Activated T-helper 1 cell treated with anti-CD3 and anti-CD28 coated beads, Interleukin-2, amount 50 U/mL, for 16 hours (primary cell): ENCODE measurements at places on chromosomes 12 and 14.

- no peak for DNase-seq
Measured at GRCh38 chr12:64780531-64781279, 21.5 kb upstream of the GNS start.

DNA sequence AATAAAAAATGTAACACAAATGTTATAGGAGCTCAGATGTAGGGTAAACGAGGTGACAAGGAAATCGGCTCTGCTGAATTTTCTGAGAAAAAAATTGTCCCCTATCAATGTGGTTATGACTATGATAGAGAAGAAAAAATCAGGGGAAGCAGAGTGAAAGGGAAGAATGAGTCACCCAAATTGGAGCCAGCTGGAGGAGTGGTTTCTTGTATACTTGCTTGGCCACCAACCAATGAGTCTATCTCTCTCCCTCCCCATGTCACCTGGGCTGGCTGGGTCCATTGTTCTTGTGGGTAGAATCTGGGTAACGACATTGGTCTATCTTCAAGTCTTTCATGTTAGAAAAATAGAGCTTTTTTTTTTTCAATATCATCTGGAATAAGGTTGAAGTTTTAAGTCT, 196.6 kb upstream of the FLRT2 start:
- no peak for DNase-seq

DNA sequence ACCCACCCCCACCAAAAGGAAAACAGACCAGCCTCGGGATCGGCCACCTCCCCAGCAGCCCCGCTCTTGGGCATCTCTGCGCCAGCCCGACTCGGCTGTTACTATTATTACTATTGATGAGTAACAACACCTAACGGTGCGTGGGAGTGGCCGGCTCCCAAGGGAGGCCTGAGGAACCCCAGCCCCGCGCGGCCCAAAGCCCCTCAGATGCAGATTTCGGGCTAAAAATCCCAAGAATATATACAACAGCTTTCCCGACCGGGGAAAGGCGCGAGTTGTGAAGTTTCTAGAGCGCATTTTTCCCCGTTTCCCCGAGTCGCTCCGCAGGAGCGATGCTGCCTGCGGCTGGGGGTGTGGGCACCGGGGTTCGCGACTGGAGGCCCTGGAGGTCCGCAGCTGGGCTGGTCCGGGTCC, 565 bp downstream of the NT5DC3 start:
- DNase-seq = no peak

- no peak for DNase-seq
Measured at GRCh38 chr12:49901026-49901425, 2.7 kb downstream of the FAIM2 start.

DNA sequence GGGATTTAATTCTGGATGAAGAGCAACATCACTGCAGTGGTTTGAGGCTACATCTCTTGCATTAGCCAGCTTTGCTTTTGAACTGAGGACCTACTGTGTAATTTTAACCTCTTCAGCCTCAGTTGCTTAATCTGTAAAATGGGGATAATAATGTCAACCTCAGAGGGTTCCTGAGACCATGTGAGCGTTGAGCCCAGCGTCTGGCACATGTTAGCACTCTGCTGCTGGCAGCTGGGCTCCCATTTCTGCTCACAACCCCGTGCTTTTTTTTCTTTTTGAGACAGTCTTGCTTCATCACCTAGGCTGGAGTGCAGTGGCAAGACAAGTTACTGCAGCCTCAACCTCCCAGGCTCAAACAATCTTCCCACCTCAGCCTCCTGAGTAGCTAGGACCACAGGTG, 31.6 kb downstream of the TESC start:
- no peak for DNase-seq

GRCh38 chr14:99252940-99253868, 18.8 kb downstream of the BCL11B start:
- no peak for DNase-seq

DNA sequence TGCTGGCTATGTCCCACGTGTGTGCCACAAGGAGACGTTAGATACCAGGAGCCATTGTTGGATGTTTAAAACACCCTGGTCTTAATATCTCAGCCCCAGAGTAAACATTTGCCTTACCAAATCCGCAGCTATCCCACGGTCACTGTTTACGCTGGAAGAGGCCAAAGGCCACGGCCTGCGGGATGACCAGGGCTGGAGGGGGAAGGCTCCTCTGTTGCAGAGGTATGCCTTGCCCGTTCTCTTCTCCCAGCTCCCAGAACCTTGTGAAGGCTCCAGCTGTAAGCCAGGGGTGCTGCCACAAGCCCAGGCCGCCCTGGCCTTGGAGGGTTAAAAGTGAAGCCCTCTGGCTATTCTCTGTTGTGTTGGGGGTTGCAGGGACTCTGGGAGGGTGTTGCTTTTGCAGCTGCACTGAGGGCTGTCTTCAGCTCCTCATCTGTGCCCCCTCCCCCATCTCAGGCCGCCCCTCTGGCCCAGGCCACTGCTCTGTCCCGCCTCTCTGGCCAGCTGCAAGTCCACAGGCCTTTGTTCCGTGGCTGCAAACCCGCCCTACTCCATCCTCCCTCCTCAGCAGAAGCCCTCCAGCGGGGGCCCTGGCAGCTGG, 2.5 kb downstream of the PLEKHG3 start:
- DNase-seq = no peak

DNA sequence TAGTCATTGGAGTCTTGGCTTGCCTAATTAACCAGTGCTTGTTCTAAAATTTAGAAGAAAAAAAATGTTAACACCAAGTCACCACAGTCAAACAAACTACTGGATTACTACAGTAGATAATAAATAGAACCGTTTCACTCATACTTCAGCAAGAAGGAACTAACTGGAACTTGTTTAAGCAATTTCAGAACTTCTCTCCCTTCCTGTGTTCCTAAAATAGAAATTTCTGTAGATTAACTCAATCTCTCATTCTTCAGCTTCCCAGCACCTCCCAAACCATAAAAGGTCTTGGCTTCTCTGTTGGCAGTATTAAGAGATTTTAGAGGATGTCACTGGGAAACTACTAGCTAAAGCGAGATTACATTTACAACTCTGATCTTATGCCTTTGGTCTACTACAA, 18.6 kb downstream of the GNS start:
- DNase-seq = no peak

DNA sequence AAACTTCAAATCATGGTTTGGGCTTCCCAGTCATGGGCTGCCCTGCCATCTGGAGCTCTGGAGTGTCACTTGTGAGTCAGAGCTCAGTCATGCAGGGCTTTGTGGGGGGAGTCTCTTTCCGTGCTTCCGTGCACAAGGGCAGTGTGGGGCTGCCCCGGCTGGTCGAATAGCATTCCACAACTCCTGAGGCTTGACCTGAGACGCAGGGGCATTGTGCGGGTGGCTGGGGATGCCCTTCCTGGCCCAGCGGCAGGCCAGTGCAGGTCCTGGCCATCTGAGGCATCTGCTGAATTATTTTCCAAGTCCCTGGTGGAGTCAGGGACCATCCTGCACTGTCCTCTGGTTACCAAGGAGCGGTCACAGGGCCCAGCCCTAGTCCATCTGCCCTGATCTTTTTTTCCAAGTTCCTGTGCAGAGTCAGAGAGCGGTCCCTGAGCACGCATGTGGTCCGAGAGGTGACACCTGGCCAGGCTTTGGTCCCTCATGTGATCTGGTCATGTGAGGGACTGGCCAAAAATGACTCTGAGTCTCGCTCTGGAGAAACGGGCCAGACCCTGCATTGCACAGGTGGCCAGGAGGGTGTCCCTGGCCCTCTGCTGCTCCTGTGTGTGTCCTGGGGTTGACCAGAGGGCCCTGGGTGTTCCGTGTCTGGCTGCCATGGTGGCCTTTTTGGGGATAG, 167.0 kb upstream of the ALG10B start:
- no peak for DNase-seq

- no peak for DNase-seq
Measured at GRCh38 chr12:95788637-95789036, 1.9 kb downstream of the NTN4 start.

DNA sequence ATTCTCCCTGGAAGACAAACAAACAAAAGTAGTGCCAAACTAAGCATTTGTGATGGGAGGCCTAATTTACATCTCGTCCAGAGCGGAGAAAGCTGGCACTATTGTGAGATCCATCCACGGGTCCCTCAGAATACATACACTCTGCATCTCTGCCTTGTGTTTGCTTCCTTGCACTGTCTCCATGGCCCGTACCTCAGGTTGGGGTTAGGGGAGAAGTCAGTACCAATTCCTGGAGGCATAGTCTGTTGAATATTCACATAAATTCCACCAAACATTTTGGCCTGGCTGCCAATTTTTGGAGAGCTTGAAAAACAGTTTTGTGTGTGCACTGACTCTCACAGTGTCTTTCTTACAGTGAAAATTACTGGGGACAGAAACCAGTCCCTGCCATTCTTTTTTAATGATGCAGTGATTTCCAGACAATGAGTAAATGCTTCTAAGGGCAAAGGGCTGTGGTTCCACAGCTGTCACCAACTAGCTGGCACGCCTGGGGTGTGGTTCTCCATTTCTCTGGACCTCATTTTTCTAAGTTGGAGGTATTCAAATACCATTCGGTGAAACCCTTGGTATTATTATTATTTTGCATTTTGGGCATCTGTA, 119.7 kb upstream of the HIF1A start:
- DNase-seq = no peak

DNA sequence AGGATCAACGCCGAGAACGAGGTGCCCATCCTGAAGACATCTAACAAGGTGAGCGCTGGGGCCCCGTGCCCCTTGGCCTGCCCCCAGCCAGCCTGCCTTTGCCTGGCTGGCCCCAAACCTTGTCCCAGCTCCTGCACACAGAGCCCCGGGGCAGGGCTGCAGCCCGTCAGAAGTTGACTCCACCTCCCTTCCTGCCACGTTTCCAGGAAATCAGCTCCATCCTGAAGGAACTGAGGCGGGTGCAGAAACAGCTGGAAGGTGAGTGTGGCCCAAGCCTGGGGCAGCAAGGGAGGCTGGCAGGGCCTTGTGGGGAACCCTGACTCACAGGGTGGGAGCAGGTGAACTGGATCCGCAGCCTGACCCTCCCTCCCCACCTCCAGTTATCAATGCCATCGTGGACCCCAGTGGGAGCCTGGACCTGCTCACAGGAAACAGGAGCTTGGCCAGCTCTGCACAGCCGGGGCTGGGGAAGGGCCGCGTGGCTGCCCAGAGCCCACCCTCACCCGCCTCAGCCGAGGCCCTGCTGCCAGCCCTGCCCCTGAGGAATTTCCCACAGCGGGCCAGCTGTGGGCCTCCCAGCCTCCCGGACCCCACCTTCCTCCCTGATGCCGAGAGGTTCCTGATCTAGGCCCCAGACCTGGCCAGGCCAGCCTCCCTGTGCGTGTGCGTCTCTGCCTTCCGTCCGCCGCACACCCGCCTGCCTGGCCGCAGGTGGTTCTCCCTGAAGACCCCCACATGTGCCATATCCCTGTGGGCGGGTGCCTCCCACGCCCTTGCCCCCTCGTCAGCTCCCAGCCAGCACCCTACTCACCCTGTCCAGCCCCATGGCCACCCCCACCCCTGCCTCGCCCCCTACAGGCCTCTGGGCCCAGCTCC, 29.5 kb downstream of the CEP170B start:
- DNase-seq = no peak
